OCI-LY7 (cell line): ENCODE measurements at places on chromosomes 5 and 9. TPM values are rescaled to one million over a fixed set of nuclear protein-coding genes. Genes with fewer than 3 reads are reported as not detected.

PSD2 gene
- 0.11 and 0.15 TPM in 2 replicates for total RNA-seq

OR1J4 gene
- not detected in 2 replicates for total RNA-seq

CCT5 gene
- total RNA-seq = 327 and 389 TPM in 2 replicates

FAM193B gene
- total RNA-seq = 104 and 113 TPM in 2 replicates

EQTN gene
- total RNA-seq = not detected in 2 replicates

EGFLAM gene
- not detected in 2 replicates for total RNA-seq

DNA sequence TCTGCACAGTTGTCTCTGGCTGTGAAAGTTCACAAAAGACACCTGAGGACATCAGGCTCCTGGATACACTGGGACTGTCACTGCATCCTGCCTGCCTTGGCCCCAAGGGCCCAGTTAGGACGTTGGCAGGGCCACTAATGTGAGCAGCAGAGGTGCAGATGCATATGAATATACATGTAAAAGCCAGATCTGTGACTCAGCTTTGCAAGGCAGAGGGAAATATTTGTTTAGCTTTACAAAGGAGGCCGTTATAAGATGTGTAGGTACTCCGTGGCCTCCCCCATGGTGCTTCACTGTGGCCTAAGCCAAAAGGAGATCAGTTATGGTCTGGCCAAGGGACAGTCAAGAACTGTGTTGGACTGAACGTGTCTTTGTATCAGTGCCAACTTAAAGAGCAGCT is 4.1 kb upstream of the C1QTNF3 start:
- DNase-seq = no peak

- no peak for DNase-seq
These were observed 28.7 kb upstream of the SNX24 start for GRCh38 chr5:122816756-122817155.

- DNase-seq = no peak
These were observed 92.4 kb downstream of the RORB start for GRCh38 chr9:74589576-74589975.

DNA sequence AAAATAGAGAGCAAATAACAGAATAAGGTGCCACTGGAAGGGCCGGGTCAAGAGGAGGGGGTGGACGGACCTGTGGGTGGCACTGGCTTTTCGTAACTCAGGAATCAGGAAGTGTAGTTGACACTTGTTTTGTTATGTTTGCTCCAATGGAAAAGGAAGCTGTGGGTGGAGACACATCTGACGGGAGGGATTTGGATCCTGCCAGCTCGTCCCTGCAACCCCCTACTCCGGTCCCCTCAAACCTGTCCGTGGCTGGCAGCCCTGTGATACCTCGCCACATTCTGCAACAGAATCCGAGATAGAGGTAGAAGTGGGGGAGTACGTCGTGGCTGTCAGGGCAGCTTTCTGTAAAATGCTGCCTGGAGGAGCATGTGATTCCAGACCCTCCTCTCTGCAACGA is 104.2 kb upstream of the IER5L start:
- DNase-seq = no peak

DNA sequence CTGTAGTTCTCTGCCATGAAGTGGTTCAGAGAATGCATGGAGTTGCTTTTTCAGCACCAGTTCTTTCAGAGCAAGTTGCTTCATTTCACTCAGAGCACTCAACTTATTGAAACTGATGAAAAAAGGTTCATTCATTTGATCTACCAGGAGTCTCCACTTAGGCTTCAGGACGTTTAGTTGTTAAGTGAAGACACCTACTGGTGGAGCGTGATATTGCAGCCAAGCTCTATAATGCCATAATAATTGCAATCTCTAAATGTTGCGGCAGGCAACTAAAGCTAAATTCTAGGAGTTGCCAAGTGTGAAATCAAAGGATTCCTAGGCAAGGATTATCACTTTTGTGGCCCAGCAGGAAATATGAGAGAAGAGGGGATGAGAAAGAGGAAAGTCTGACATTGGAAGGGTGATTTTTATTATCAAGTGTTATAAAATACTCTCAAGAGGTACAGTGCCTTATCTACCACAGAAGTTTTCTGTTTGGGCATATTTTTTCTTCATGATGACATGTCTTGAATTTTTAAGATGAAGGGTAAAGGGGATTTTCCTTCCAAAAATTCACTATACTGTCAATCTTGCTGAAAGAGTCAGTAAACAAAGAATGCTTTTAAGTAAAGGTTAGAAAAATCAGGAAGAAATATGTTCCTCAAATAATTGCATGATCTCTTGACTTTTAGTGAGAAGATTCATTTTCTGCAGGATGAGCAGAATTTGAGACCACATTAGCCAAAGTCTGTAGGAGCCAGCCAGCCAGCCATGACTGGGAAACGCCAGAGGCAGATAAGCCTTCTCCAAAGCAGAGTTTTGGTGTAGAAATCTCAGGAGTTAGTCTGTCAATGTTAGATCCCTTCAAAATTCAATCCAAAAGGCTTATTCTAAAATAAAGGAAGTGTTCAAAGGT is 83.4 kb downstream of the SH3PXD2B start:
- peak; percentile 37 for DNase-seq

- DNase-seq = no peak
These were observed 37.9 kb upstream of the GABRP start for GRCh38 chr5:170745481-170746071.

DNA sequence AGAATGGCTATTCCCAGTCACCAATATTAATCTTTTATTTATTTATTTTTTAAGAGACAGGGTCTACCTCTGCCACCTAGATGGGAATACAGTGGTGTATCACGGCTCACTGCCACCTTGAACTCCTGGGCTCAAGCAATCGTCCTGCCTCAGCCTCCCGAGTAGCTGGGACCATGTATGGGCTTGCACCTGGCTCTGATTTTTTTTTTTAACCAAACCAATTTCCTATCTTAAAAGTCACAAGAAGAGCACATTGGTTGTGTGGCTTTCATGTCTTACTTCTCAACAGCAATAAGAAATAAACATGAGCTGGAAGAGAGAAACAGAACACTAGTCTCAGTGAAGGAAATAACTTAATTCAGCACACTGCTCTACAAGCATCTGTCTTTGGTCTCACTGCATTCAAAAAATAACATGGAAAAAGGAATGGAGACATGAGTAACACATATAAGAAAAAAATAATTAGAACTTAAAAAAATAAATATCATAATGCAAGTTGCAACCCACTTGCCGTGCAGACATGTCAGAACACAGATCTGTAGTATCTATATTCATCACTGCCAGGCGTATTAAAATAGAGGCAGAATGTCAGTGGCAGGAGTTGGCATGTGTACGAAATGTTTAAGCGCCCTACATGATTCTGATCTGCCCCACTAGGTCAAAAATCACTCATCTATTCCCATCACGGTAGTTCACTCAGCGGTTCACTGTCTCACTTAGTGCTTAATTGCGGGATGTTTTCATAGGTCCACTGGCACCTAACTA is 66.4 kb downstream of the EFNA5 start:
- DNase-seq = no peak

DNA sequence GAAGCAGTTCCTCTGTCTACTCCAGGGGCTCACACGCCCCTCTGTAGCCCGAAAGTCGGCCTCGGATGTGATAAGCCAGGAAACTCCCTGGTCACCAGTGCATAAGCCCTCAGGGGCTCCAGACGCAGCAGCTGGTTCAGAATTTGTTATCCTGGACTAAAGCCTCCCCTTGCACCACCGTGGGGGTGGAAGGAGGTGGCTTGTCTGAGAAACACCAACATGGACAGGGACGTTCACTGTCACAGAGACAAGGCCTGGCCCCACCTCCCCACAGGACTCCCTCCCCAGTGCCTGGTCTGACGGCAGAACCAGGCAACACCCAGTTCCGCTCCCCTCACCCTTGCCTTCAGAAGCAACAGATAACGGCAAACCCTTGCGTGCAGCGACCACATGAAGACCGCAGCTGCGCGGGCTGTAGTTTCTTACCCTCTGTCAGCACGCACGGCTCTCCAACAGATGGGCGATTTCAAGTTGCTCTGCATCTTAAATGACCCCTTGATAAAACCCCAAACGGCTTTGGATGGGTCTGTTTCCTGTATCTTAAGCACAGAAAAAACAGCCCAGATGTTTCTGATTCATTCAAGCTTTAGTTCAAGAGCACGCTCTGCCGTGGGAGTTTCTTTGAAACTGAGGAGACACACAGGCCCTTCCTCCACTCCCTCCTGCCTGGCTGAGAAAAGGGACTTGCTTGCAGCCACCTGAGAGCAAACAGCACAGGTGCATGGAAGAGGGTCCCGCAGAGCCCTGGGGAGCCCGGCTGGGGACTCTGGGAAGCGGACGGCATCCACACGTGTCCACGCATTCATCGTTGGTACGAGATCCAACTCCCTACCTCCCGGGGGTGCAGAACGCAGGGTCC is 44.7 kb upstream of the NKD2 start:
- DNase-seq = no peak

- DNase-seq = no peak
These were observed 82.2 kb downstream of the SLC28A3 start for GRCh38 chr9:84258371-84258770.

DNA sequence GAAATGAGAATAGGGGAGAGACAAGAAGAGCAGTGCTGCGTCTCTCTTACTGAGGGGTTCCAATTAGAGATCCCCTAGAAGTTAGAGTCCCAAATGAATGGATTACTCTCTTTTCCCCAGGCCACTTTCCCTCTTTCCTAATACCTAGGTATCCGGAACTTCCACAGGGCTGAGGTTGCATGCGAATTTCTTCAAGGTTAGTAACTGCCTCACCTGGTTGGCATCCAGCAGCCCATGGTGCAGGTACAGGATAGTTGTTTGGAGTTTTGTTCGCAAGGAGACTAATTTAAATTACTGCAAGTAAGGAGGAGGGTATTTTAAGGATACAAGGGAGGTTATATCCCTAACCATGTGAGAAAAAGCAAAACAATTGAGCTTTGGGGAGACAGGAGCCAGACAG is 52.4 kb upstream of the JAK2 start:
- no peak for DNase-seq

DNA sequence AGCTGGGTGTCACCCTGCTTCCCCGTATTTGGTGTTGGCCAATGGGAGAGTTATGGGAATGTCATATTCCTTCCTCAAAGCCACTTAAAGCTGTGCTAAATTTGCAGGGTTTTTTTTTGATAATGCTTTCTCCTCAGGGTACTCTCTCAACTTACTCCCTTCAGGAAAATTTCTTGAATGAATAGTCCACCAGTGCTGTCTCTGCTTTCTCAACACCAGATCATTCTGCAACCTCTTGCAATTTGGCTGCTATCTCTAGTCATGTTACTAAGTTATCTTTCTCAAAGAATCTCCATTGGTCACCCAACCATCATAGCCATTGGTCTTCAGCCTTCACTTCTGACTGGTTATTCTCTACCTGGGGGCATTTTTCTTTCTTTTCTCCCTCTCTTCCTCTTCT is 13.4 kb upstream of the TNFAIP8 start:
- no peak for DNase-seq

DNA sequence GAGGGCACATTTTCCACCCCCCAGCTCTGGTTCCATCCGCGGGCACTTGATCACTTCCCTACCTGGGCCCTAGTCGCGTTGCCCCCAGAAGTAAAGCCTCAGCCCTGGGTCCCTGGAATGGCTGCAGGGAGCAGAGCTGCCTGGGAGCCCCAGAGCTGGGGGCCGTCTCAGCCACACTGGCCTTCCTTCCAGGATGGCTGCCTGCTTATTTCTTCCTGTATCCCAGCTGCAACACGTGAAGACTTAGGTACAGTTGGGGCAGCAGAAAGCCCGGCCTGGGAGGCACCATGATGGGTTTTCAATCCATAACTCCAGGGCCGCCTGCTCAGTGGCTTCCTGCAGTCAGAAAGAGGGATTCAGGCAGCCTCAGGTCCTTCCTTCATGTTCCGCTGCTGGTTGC is 232.3 kb downstream of the IRX2 start:
- DNase-seq = no peak

DNA sequence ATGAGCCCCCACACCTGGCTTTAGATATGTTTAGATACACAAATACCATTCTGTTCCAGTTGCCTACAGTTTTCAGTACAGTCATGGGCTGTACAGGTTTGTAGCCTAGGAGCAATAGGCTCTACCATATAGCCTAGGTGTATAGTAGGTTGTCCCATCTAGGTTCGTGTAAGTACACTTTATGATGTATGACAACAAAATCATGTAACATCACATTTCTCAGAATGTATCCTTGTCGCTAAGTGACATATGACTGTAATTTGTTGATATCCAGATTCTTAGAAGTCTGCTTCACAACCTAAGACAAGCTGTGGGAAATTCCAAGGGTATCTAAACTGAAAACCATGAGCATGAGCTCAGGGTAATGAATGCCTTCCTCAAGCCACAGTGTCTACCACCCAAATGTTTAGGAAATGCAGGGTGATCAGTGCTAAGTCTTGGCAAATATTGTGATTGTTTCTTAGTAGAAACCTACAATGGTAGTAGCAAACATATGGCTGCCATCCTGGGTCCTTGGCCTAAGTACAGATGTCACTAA is 8.4 kb downstream of the ECM2 start:
- DNase-seq = no peak

GRCh38 chr5:76684756-76685519 is 31.0 kb upstream of the F2R start:
- no peak for DNase-seq

DNA sequence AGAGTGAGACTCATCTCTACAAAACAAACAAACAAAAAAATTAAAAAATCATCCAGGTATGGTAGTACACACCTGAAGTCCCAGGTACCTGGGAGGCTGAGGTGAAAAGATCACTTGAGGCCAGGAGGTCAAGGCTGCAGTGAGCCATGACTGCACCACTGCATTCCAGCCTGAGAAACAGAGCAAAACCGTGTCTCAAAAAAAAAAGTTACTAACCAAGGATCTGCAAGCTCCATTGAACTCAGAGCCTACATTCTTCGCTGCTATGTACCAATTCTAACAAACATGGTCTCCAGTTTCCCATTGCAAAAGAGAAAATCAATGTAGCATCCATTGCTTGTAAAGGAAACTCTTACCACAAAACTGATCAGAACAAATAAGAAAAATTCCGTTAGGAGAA is 33.5 kb downstream of the MTMR12 start:
- no peak for DNase-seq

GRCh38 chr5:634191-634590 is 22.1 kb downstream of the CEP72 start:
- DNase-seq = no peak

DNA sequence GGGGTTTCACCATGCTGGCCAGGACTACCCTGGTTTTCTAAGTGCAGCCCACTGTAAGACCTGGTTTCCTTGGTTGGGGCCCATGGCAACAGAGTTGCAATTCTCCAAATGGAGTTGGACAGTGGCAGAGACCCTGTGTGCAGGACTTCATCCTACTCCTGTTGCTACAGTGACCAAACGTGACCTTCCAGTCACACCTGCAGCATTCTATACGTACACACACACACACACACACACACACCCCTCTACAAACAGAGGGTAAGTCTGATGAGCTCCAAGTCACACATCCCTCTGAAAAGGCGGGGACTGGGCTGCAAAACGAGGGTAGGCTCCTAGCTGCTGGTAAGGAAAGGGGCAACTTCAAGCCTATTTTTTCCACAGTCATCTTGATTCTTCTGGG is 23.6 kb downstream of the LHFPL2 start:
- DNase-seq = no peak
